Posterior cingulate gyrus (tissue), 11 donors: ENCODE measurements at places on chromosomes 1 and 21.

- no peak for DNase-seq
Observed at GRCh38 chr1:72869873-72870272, 587.5 kb upstream of the NEGR1 start.

DNA sequence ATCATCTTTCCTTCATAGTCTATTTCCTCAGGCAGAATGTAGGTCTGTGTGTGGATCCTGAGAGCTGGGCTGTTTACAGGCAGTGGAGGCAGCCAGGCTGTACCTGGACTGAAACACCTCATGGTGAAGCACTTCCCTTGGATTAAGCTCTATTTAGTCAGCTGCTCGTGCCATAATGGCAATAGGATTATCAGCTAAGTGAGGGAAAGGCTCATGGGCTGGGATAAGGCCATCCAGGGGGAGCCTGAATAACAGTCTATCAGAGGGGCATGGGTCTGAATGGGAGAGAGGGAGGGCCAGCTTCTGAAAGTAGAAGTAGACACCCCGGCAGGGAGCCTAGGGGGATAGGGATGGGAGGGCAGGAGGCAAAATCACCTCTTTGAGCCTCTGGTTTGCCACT is 8.3 kb downstream of the RNASEL start:
- DNase-seq, result no peak

DNA sequence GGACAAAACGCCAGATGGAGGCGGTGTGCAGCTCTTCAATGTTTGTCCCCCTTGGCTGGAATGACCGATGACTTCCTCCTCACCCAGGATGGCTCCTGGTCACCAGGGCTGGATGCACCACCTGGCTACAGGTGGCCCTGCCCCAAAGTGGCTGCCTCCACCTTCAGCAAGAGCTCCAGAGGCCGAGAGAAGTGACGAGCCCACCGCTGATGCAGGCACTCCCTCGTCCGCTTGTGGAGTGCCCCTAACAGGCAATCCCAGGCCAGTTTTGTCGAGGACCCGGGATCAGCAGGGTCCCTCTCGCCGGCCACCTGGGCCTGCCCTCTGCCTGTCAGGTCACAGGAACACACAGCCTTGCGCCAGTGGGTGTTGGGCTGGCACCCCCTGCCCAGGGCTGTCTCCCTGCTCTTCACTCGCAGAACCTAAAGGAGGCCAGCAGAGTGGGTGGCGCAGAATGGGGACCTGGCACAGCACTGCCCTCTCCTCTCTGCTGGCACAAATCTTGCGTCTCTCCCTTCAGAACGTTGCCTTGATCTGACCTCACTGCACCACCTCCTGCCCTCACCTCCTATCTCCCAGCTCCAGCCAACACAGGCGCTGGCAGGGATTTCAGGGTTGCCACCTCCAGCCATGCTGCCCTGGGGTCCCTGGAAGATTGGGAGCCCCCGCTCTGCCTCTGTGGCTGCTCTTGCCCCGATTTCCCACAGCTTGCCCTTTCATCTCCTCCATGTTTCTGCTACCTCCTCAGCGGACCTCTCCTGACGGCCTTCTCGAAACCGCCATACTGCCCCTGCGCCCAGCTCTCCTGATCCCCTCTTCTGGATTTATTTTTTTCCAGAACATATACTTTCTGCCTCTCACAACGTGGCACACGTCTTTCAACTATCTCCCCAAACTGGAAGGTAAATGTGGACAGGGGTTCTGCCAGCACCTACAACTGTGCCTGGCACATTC is 38.6 kb downstream of the SLC45A1 start:
- peak; percentile 72 for DNase-seq

- no peak for DNase-seq
Observed at GRCh38 chr1:90074970-90075391, 80.1 kb downstream of the ZNF326 start.
